ENCODE measurements at places on chromosomes 11 and 22.
A peak's percentile ranks its signal among the peaks of the same experiment; 100 is the strongest.

- DNase-seq = no peak
These were observed 19.8 kb downstream of the PIWIL4 start for GRCh38 chr11:94586978-94587377.

- DNase-seq = no peak
These were observed 2.1 kb upstream of the NUDT8 start for GRCh38 chr11:67631853-67632174.

DNA sequence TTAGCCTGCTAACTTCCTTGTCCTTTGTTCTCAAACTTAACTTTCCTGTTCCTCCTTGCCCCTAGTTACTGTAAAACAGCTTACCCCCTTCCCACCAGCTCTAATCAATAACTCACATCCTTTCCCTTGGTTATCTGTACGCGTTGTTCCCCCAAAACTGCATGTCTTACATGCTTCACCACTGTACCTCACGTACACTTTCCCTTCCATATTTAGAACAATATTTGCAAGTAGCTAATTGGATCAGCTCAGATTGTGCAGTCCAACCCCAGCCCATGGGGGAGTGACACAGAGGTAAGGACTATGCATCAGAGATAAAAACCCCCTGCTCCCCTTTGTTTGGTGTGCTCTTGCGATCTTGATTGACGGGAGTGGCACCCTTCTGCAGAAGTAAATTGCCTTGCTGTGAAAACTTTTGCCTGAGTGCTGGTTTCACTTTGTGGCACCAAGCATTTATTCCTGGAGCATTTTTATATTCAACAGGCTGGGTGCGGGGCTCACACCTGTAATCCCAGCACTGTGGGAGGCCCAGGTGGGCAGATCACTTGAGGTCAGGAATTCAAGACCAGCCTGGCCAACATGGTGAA lies 30.9 kb downstream of the MIF start:
- no peak for DNase-seq

DNA sequence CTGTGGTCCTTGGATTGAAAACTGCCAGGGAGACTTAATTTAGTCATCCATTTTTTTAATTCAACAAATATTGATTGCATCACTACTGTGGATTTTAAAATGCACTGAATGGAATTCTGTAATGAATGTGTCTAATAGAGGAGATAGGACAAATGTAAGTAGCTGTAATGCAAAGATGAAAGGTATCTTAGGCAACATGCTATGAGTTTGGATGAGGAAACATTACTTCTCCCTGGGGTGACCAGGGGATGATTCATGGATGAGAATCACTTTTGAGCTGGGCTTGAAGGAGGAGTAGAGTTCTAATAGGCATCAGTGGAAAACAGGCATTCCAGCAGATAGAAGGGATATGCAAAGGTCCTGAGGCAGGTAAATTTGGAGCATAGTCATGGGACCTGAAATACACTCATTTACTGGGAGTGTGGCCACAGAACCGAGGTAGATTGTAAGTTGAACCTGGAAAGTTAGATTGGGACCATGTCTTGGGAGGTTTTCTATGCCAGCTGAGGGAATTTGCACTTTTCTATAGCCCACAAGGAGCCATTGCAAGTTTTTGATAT lies 43.4 kb downstream of the PKNOX2 start:
- DNase-seq = no peak

DNA sequence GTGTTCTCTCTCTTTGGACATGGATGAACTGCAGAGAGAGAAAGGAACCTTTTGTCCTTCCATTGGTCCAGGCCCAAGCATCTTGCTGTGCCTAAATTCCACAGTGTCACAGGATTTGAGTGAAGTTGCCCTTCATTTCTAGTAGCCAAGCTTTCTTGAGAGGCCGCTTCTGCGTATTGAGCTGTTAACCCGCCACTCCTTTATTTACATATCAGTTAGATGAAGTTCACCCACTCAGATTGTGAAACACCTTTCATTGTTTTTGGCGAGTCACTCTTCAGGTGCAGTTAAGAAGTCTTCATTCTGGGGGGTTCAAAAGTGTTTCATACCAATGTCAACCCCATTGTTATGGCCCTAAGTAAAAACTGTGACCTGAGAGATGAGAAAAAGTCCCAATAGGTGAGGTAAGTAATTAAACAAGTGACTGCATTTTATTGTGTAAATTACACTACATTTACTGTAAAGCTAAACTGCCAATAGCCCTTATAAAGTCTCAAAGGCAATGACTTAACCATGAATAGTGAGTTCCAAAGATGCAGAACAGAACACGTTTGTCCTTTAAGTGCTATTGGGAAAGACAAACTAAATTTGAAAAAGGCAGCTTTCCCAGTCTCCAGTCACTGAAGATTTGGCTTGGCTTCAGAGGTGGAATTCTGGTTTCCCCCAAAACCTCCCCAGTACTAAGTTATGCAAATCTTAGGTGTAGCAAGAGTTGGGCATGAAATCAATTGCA lies 61.0 kb downstream of the APIP start:
- DNase-seq = no peak

DNA sequence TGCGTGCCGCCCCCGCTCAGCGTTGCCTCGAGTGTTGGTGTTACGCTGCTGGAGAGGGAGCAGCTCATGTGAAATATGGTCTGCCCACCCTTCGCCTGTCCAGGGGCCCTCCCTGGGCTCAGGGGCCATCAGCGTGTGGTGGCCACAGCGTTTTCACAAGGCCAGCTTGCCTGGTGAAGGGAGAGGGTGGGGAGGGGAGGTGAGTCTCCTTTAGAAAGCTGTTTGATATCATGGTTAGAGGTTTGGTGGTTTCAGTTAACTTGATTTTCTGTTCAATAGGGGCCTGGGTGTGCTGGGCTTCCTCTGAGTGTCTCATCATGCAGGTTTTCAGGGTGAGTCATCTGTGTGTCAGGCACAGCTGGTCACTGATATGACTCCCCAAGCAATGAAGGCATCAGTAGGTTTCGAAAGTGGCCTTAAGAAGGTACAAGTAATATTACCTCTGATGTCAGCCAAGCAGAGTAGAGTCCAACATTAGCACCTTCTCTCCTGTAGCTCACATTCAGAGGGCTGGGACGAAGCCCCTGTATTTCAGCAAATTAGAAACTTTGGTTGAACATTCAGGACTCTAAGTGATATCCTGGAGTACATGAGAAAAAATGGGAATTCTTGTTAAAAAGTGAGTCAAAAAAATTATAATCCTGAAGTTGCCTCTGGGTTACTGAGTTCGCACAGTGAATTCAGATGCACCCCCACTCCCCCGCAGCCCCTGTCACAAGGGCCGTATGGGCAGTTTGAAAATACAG lies 172.5 kb downstream of the TBC1D22A start:
- no peak for DNase-seq

DNA sequence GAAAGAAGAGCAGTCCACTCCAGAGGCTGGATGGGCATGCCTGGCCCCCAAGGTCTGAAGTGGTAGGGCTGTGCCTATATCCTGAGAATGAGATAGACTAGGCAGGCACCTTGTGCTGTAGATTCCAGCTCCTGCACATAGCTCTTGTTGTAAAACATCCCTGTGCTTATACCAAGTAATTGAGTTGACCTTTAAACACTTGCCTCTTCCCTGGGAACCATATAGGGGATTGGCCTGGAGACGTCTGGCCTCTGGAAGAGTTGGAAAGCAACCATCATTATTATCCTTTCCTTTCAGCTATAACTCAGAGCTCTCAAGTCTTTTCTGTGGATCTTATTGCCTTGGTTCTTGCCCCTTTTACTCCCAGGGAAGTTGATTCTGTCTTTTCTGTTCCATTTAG lies 15.1 kb downstream of the LIMK2 start:
- DNase-seq = no peak

GRCh38 chr11:98589967-98590366 lies 430.8 kb upstream of the CNTN5 start:
- no peak for DNase-seq

DNA sequence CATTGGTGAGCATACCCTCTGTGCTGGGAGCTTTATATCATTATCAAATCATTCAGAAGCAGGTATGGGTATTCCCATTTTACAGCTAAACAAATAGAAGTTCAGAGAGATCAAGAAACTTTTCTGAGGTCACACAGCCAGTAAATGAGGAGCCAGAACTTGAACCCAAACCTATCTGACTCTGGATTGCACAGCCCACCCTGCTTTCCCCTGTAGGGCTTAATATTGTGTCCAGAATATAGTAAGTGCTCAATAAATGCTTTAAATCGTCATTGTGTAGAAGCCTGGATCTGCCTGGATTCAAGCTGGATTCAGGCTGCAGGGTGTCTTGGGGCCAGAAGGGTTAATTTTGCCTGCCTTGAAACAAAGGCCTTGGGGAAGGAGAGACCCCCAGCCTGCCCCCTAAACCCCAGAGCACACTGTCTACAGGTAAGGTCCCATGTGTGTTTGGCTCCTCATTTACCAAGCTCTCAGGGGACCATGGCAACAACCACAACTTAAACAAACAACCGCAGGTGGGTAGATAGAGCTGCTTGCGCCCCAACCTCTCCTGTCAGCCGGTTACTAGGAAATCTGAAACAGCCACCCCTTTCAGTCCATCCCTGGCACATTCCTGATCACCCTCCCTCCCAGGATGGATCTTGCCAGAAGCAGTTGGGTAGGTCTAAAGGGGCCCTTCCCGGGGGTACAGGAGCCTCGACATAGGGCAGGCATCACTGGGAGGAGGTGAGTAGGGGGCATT lies 3.0 kb upstream of the SEC14L3 start:
- DNase-seq = no peak

DNA sequence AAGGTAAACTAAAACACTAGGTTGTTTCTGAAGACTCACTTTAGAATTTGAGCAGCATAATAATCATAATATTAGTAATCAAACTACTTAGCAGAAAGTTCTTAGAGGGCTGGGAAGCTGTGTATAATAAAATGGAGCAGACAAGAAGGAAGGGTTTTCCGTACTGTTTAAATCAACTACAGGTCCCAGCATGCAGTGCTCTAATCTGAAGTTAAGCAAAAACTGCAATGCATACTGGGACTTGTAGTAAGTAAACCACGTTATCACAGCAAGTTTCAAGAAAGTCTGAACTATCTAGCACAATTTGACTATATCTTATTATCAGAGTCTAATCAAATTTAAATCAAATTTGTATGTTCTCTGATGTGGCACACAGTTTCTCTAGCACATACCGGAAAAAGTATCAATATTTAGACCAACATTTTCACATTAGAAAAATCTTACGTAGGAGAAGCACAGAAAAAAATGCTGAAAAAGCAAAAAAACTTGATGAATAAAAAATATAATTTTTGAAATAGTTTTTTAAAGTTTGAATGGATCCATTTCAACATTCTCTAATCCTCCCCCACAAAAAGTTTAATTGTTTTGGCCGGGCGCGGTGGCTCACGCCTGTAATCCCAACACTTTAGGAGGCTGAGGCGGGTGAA lies 8.2 kb downstream of the PHF21A start:
- DNase-seq = no peak

DNA sequence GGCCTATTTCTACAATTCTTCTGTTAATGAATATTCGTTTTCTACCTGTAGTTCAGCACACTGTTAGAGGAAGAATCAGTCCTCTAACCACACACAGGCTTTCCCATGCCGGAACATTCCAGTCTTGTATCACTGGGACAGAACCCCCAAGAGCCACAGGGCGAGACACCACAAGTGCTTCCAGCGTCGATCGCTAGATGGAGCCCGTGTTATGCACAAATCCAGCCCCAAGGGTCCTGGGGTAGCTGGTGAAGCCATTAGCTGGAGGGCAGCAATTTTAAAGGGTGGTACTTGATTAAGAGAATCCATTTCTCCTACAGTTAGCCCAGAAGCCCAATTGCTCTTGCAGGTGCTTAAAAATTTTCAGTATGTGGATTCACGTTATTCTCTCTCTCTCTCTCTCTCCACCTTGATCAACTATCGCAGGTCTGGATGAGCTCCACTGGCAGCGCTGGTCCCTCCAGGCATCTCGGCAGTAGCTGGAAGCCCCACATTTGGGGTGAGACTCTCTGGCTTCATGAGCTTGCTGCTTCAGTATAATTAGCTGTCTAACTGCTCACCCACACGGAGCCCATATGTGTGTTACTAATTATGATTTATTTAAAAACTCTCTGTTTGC lies 148.2 kb upstream of the SNX19 start:
- peak; percentile 26 for DNase-seq

- no peak for DNase-seq
These were observed 658.5 kb downstream of the BRD1 start for GRCh38 chr22:49169074-49169744.

DNA sequence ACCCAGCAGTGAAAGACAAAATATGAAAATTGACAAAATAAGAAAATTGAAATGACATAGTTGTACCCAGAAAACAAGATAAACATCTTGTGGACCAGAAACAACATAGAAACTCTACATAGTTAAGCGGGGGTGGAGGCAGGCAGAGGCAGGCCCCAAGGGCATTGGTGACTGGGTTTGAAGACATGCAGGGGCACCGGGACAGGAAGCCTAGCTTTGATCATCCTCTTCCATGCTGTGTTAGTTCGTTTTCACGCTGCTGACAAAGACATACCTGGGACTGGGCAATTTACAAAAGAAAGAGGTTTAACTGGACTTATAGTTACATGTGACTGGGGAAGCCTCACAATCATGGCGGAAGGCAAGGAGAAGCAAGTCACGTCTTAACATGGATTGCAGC lies 33.5 kb upstream of the CRTAM start:
- no peak for DNase-seq

- no peak for DNase-seq
These were observed 16.5 kb downstream of the ATP6V1E1 start for GRCh38 chr22:17612057-17612456.

DNA sequence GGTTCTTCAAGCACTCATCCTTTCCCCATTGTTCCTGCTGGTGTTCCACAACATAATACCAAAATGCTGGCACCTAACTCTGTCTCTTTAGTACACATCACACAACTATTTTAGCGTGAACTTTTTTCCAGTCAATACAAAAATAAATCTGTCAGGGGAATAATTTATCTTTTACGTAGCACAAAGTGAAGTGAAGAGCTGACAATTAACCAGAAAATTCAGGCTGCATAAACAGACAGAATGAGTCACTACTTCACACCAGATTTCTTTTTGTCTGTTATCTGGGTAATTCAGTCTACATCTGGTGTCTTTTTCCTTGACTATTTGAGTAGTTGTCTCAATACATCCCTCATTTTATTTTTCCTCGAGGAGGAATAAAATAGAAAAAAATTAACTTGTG lies 7.9 kb upstream of the ETS1 start:
- no peak for DNase-seq
